Astrocyte (in vitro differentiated cells and primary cell): ENCODE measurements at places on chromosomes 5 and 9.

DNA sequence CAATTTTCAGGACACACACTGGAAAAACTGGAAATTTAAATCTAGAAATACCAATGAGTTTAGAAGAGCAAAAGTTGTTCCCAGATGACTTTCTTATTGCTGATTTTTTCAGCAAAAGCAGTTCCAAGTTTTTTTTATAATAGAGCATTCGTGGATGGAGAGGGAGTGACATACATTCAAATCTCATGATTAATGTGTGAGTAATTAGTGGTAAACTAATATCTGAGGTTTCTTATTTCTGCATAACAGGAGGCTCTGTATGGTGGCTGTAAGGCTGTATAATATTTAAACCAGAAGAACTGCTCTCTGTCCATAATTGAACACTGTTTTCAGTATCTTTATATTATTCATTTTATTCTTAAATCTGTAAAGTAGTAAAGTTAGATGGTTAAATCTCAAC lies 25.8 kb downstream of the LYSMD3 start:
- no peak for DNase-seq

DNA sequence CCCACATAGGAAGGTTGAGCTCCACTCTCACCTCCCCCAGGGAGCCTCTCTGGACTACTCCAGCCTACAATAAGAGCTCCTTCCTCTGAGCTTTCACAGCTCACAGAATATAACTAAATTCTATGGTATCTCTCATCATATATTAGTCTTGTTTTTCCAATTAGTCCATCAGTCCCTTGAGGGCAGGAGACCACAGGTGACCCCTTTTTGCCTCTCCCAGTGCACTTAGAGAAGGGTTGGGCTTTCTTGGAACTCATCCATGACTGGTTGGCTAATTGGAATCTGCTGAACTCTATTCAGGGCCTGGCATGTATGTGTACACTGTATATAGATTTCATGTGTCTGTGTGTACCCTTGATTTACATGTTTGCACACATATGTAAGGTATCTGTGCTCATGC lies 50.4 kb upstream of the ARAP3 start:
- no peak for DNase-seq

DNA sequence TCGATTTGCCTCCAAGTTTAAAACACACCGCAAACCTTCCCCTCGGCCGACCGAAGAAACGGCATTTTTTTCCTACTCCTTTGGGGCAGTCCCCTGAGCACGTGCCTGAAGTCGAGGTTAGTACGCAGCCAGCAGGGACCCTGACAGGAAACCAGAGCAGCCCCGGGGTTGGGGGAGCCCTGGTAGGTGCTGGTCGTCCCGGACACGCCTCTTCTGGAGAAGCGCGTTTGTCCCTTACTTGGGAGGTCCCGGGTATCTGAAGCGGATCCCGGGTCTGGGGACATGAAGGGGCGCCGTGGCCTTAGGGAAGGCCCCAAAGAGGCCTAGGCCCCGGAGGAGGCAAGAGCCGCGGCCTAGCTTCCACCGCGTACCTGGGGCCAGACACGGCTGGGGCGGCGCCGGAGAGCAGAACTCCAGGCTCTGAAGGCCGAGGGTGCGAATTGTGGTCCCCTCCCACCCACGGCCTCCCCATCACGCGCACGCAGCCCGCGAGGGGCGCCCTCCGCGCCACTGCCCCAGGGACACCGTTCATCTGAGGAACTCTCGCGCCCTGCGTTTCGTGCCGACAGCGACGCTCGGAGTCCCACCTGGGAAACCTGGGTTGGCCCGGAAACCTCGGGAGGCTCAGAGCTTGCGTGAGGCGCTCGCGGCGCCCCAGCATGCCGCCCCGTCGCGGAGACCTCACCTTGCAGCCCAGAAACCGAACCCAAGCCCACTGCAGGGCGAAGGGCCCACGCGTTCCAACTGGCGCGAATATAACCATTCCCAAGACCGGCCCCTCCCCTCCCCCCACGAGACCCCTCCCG lies 10.4 kb downstream of the OTP start:
- DNase-seq: no peak

DNA sequence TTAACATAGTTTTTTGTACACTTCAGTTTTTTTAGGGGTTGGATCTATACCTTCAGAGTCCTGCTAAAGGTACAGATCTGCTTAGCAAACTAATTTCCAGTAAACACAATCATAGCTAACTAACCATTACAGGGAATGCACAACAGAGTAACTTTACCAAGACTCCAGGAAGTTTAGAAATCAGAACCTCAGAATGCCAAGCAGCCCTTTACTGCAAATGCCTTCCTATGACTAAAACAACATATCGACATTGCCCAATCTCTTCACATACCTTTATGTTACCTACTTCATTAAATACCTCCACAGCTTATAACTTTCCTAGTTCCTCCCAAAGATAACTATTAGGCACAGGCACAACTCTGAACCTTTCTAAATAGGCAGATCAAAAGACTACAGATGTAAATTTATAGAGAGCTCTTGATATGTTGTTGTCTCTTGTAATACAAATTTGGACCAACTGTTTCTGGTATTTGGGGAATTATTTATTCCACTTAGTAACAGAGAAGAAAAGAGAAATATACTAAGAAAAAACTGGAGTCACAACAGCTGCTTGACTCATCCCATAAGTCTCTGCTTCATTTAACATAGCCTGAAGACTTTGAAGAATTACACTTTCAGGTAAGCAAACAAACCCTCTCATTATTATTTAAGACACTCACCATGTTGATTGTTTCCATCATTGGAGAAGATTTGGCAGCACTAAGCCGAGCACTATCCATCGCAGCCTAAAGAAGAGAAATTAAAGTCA lies 46.0 kb upstream of the OR2K2 start:
- DNase-seq: no peak

GRCh38 chr5:106510321-106510720 lies 1160.4 kb downstream of the EFNA5 start:
- DNase-seq: no peak
